AG08395 (cell line): ENCODE measurements at places on chromosomes 1 and 21.

GRCh38 chr1:244968471-244968871, 104.1 kb upstream of the HNRNPU start:
- no peak for DNase-seq

- no peak for DNase-seq
Observed at GRCh38 chr1:153100245-153100644, 5.9 kb upstream of the SPRR2E start.

GRCh38 chr1:6491966-6492365, 499 bp upstream of the PLEKHG5 start:
- no peak for DNase-seq

- DNase-seq, result peak; percentile 97
Observed at GRCh38 chr1:119647734-119648619, at the start of gene ZNF697. TSS of gene ZNF697 (minus strand) at chr1:119648266. CDS start at chr1:119626100, 22,166 bp downstream.

GRCh38 chr1:6144647-6145395, 35.3 kb downstream of the CHD5 start:
- no peak for DNase-seq

DNA sequence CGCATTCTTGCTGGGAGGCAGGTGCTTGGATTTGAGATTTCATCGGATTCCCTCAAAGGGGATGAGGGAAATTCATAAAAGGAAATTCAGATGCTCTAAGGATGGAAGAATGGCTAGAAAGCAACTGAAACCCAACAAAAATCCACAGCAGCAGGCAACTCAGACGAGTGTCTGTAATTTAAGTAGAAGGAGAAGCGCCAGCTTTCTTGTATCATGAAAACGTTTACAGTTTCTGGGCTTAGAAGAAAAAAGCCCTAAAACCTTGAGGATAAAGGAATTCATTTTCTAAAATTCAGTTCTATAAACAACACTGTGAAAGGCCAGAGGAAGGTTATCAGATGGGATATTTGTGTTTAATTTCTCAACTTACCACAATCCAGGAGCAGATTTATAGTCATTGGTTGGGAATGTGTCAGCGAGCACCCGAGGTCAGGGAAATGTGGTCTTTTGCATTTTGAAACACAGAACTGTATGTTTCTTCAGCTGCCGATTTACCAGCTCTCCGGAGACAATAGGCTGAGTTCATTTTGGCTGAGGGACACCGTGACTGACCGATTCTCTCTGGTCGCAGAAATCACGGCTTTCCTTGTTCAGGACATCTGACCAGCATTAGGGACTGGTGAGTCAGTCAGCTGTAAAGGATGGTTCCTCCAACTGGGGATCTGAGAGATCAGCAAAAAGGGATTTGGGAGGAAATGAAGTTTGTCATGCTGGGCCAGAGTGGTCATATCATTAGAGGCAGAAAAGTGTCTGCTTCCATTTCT, 111.6 kb upstream of the ERRFI1 start:
- peak; percentile 91 for DNase-seq

GRCh38 chr1:32273391-32274208, 18.3 kb upstream of the HDAC1 start:
- DNase-seq, result no peak

GRCh38 chr1:41024953-41025352, 3.4 kb upstream of the SLFNL1 start:
- DNase-seq, result no peak

DNA sequence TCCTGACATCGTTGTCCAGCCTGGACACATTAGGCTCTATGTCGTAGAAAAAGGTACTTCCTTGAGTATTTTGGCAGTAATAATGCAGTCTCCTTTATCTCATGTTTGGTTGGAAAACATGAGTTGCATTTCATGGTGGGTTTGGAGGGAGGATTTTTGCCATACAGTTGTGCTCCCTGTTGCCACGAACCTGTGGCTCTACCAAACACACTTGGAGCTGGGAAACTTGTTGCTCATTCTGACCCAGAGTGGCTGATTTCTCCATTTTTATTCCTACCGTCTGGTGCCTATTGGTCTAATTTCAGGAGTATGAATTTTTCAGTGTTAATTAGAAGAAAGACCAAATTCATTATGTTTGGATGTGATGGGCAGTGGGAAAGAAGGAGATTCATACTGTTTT, 50.7 kb downstream of the MPZL1 start:
- DNase-seq, result no peak

- DNase-seq, result no peak
Observed at GRCh38 chr1:230548997-230549396, 93.3 kb upstream of the COG2 start.

DNA sequence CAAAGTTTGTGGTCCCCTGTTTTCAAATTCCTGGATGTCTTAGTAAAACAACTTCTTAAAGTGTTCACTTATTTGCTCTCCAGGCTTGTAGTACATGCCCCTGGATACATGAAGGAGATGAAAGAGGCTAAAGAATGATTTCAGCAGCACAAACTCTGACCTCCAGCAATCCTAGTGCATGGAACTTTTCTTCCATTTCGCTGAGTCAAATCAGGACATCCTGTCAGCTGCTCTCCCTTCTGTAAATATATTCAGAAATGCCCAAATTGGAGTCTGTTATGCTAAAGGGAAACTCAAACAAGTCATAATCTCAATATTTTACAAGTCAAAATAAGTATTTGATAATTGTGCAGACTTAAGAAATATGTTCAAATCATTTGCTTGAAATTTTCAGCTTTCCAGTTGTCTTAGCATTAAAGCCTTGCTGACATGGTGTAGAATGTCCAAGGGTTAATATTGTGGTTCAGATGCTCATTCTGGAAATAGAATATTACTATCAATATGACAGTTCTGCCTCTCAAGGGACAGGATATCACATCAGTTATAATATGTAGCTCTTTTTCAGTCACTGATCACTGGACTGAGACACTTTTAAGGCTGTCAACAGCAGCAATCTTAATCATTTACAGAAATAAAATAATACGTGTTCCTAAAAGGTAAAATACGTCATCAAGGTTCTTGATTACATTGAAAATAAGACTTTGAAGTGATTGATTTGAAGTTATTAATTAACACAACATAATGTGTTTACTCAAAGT, 1157.3 kb downstream of the PLA2G4A start:
- no peak for DNase-seq

DNA sequence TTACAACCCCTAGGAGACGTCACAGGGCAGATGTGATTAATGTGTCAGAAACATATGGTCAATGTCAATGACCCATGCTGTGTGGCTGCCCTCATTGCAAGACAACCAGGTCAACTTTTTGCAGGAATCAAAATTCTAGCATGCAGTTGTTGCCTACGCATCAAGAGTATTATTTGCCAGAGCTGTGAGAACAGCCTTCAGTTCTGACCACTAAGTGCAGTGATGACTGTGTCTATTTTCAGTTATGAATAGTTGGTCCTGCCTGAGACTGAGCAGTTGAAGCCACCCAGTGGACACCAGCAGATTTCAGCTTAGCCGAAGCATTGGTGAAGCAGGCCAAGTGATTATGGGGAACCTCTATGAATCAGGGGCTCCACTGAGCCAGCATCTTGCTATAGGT, 47.3 kb downstream of the LYPLAL1 start:
- DNase-seq, result no peak

GRCh38 chr1:175274368-175274767, 81.8 kb upstream of the KIAA0040 start:
- DNase-seq, result no peak

- peak; percentile 91 for DNase-seq
Observed at GRCh38 chr1:8004803-8005573, 21.1 kb downstream of the ERRFI1 start.

- no peak for DNase-seq
Observed at GRCh38 chr1:210010161-210010560, 72.1 kb downstream of the SYT14 start.

- no peak for DNase-seq
Observed at GRCh38 chr1:199976496-199977144, 50.9 kb upstream of the NR5A2 start.

DNA sequence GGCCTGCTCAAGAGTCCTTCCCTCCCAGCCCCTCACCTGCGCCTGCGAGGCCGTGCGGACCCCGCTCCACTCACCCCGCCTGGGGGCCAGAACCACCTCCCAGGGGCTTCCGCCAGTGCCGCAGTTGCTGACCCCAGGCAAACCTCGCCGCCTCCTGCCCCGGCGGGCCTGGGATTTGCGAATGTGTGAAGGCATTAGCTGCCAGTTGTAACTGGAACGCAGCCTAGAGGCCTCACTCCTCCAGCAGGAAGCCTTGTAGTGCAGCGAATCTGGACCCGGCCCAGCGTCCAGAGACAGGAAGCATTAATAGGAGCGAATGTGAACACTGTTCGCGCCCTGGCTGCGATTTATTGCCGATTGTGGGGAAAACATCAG, 140.9 kb upstream of the ARHGEF16 start:
- peak; percentile 88 for DNase-seq

DNA sequence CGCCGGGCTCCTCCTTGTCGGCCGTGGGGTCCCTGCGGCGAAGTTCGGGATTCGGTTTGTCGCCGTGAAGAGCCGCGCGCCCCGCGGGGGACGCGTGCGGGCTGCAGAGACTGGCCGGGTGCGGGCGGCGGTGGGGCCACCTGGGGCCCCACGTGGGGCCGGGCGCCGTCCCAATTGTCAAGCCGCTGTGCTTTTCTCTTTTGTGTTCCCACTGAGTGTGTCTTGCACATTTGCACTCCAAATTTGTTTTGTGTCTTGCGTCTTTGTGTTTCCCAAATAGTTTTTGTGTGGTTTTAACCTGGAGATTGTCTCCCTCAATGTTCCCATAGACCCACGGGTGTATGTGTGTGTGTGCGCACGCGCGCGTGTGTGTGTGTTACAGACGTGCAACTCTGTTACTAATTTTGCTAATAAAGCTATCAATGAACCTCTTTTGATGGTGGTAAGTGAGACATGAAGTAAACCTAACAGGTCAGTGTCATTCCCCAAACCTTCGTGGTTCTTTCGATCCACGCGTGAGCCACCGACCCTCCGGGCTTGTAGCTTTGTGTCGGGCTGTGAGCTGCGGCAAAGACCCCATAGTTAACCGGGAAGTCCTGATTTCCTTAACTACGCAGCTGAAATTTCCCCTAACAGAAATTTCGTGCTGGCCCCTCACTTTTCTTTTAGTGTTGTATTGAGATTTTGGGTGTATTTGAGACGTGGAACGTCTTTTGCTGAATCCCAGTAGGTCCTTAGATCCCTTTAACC, 708 bp downstream of the PRDM2 start:
- DNase-seq, result peak; percentile 30

DNA sequence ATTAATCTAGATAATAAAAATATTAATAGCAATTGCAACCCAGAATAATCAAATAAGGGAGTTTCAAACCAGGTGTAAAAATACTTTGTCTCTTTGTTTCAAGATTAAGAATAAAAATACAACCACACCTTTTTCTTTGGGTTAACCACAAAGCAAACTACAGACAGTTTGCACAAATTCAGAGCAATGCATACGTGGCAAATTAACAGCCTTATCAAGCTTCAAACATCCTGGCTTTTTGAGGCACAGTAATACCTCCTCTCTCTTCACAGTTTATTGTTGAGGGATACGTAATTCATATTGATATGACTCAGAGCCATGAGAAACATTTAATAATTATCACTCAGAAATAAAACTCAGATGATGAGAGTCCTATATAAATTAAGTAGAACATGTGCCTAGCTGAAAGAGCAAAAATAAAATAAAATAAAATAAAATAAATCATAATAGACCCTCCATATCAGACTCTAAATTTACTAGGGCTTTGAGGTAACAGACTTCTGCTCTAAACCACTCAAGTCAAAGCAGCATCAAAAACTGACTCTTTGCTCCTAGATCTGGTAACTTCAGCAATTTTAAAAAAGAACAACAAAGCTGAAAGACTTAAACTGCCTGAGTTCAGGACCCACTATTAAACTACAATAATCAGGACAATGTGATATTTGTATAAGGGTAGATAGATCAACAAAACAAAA, 11.4 kb downstream of the EDEM3 start:
- no peak for DNase-seq

GRCh38 chr1:208228026-208228425, 16.2 kb downstream of the PLXNA2 start:
- no peak for DNase-seq

GRCh38 chr1:53763911-53764310, 24.9 kb upstream of the GLIS1 start:
- DNase-seq, result no peak

- no peak for DNase-seq
Observed at GRCh38 chr21:46155514-46156377, at the start of gene FTCD. TSS of gene FTCD (minus strand) at chr21:46155579. CDS start at chr21:46155523, 56 bp downstream.

DNA sequence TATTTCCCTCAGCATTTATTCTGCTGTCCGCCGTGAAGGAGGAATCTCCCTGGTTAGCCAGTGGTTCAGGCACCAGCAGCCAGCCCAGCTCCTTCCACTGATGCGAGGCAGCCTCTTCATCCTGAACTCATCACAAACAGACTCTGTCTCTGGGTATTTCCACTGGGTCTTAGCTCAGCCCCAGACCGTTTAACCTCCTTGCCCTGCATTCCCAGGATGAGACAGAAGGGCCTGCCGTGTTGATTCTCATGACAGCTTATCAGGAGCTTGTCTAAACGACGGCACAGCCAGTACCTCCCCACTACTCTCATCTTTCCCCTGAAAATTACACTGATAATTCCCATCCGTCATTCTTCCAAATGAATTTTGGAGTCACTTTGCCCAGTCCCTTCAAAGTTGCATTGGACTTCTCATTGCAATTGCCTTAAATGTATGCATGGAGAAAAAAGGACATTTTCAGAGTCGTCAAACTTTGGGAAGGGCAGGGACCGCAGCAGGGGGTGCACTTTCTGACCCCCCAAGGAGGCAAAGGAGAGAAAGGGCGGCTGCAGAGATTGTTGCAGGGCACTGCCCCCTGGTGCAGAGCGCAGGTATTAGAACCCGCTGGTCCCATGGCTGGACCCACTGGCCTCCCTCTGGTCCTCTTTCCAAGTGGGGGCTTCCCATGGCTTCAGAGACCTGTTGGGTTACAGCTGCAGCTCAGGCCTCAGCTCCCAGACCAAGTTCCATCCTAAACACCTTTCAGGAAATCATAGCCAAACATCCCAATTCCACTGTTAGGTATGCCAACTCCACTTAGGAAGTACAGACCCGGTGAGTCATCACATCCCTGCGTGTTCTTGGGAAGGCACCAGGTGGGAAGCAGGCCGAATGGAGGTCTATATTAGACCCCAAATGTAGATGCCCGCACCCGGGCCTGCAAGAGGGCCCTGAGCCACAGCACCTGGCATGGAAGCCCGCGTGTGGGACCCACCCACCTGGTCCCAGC, 3.7 kb upstream of the MEGF6 start:
- DNase-seq, result peak; percentile 53

DNA sequence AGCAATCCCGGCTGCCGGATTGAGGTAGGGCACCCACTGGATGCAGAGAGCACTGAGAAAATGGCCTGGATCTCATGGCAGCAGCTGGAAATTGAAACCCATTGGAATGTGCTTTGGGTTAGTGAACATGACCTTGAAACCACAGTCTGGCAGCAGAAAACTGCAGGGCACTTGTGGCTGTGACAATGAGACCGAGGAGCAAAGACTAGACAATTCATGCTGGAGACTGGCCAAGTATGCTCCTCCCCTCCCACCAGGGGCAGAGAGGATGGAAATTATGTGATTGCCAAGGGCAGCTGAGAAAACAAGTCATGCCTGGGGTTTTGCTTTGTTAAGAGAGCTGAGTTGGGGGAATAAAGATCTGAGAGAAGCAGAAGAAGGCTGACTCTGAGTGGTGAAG, 60.7 kb downstream of the ZNF697 start:
- peak; percentile 29 for DNase-seq
